Neural progenitor cell (in vitro differentiated cells): ENCODE measurements at places on chromosomes 7 and 10. TPM values are rescaled to one million over a fixed set of nuclear protein-coding genes. Genes with fewer than 3 reads are reported as not detected.

Gene PTN
- 162 and 207 TPM in 2 replicates for total RNA-seq

GRCh38 chr10:3486346-3487065, 298.5 kb downstream of the KLF6 start:
- peak; percentile 85 for DNase-seq

Gene TLX1
- total RNA-seq: not detected in 2 replicates

Gene PTPRZ1
- total RNA-seq: 119 and 154 TPM in 2 replicates

Gene SEMA3D
- 0.99 TPM in 2 replicates for total RNA-seq

GRCh38 chr10:35316218-35316967, 19.9 kb upstream of the CCNY start:
- DNase-seq: no peak

Gene PIK3AP1
- 1.7 and 3.8 TPM in 2 replicates for total RNA-seq

Gene ERV3-1
- total RNA-seq: 44.6 and 50.0 TPM in 2 replicates

GRCh38 chr7:80830010-80830409, 88.8 kb downstream of the SEMA3C start:
- no peak for DNase-seq

Gene FKBP6
- total RNA-seq: not detected in 2 replicates

GRCh38 chr7:47496666-47497065, 85.2 kb downstream of the TNS3 start:
- no peak for DNase-seq

GRCh38 chr10:124592101-124592500, 130.5 kb downstream of the LHPP start:
- no peak for DNase-seq
